GM10248 (cell line): ENCODE measurements at places on chromosomes 11 and 22.

GRCh38 chr11:118896921-118897591, 13.4 kb downstream of the CXCR5 start:
- no peak for DNase-seq

DNA sequence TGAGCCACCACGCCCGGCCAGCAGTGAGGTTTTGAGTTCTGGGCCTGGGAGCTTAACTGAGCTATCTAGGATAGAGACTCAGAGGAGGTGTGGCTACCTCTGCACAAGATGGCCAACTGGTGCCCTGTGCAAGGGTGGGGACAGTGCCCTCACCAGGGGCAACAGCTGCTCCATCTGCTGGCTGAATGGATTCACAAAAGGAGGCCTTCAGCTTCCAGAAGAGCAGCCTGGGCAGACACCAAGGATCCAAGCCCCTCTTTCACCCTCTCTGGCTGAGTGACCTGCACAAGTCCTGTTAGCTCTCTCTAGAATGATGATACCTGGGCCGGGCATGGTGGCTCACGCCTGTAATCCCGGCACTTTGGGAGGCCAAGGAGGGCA, 33.5 kb upstream of the BAIAP2L2 start:
- no peak for DNase-seq

DNA sequence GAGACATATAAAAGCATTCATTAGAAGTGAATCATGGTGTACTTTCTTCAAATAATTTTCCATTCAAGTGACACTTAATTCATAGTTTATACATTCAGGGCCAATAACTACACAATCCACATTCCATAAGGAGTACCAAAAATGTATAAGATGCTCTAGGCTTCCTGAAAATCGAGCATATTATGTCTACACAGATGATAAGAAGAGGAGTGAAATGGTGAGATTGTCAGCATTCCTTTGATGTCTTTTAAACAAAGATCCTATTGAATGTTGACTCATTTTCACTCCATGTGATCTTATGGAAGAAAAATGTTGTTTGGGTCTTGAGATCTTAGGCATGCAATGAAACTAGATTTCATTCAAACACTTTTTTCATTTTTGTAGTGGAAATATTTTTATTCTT, 843.2 kb downstream of the KCNA4 start:
- DNase-seq, result no peak

DNA sequence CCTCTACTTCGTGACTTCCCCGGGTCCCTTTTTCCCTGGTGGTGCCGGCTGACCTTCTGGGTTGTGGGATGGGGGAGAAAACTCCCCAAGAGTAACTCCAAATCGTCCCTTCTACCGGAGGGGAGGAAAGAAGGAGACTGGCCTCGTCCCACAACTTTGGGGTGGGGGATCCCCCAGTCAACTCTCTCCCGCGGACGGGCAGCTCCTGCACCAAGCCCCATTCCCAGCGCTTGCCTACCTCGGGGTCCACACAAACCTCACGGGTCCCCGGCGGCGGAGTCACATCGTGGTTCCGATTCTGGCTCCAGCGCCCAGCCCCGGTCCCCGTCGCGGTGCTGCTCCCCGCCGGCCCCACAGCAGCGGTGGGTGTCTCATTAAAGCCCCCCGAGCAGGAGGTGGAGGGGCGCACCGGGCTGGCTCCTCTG, 317 bp downstream of the BDNF start:
- peak; percentile 22 for DNase-seq

DNA sequence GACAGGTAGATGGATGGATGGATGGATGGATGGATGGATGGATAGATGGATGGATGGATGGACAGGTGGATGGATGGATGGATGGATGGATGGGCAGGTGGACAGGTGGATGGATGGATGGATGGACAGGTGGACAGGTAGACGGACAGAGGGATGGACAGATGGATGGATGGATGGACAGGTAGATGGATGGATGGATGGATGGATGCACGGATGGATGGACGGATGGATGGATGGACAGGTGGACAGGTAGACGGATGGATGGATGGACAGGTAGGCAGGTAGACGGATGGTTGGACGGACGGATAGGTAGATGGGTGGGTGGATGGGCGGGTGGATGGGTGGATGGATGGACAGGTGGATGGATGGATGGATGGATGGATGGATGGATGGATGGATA, 24.3 kb downstream of the PDGFB start:
- DNase-seq, result no peak

- no peak for DNase-seq
These were observed 2.8 kb downstream of the ZFTA start for GRCh38 chr11:63765688-63766241.

DNA sequence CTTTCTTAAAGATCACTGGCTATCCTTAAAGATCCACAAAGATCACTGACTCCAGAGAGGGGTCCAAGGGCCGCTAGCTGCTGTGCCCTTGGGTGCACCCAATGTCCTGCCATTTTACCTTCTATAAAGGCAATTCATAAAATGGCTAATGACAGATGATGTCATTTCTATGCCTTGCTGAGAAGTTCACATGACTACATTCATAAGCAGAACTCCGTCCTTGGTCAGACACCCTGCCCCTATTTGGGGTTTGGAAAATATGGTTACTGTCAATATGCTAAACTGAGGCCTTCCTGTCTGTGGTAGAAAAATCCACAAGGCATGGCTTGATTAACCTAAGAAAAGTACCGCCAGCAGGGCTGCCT, 60.9 kb upstream of the BMAL1 start:
- no peak for DNase-seq

DNA sequence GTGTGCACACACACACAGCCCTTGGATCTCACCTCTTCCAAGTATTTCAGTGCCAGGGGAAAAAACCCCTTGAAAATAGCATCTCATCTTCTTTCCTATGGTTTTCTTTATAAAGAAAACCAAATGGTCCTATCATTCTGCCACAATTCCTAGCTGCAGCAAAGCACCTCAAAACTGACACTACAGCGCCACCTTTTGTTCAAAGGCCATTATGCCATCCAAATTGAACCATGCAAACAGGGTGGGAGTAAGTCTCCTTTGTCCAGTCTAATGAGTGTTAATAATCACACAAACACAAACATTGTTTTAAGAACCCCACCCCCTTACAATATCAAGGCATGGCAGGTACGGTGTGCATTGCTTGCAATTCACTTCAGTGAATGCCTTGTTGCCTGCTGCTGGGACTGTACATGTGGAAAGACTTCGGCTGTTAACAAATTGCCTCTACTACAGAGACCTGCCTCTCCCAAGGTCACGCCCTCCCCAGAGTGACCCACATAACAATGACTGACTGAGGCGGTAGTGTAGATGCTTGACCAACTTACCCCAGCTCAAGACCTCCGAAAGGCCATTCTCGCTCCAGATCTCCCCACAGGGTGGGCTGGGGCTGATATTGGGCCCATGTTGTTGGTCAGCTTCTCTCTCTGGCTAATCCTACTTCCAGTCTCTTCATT, 31.7 kb downstream of the FAM181B start:
- DNase-seq, result peak; percentile 29

- no peak for DNase-seq
These were observed 35.5 kb upstream of the TTC12 start for GRCh38 chr11:113278925-113279324.

DNA sequence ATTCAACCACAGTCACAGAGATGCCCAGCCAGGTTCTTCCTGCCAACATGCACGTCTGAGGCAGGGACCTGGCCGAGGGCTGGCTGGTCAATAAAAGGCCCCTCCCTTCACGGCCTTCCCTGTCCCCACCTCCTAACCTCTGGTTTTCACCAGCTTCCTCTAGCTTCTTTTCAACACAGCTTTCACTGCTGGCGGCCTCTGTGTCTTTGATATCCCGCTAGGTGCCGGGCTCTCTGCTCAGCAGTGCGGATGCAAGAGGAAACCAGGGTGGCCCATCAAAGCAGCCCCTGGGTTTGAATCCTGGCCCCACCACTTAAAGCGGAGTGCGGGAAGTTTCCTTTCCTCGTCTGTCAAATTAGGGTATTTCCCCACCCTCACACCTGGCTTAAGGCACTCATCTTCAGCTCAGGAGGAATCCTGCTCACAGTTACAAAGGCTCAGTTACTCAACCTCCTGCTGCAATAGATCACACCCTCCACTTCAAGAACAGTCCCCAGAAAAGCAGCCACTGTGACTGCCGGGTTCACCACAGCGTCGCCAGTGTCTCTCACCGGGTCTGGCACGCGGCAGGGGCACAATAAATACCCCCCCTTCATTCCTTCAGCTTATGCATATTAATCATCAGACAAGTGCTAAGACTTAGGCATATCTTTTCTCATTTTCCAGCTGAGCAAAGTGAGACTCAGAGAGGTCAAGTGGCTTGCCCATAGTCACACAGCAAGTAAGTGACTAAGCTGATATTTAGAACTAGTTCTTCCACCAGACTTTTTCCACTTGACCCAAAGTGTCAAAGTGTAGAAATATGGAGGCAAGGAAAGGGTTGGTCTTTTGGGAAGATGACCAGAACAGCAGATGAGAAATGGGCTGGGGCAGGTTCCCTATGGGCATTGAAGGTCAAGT, 45.7 kb downstream of the TXN2 start:
- peak; percentile 71 for DNase-seq

DNA sequence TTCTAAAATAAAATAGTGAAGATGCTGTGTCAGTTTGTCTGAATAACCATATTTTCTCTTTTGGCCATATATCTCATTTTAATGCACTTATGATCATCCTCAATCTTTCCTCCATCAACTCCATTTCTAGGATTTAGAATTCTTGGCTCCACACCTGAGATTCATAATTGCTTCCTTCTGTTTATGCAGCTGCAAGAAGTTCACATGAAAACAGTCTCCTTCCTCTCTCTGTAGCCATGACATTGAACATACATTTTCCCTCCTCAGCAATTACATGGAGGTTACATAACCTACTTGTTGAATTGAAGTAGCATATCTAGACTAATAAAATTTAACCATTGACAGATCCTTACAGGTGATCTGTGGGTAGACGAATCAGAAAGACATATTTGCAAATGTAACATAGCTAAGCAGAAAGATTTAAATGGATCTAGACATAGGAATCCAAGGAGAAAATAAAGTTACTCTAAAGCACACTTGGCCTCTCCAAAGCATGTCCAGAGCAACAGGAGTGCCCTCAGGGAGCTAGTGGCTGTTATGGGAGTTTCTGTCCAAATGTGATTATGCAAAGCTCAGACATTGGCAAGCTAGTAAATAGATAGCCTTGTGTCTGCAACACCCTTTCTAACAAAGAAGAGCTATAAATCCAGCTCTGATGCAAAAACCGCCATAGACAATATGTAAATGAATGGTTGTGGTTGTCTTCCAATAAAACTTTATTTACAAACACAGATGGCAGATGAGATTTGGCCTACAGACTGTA, 119.9 kb upstream of the MPPED2 start:
- DNase-seq, result no peak

DNA sequence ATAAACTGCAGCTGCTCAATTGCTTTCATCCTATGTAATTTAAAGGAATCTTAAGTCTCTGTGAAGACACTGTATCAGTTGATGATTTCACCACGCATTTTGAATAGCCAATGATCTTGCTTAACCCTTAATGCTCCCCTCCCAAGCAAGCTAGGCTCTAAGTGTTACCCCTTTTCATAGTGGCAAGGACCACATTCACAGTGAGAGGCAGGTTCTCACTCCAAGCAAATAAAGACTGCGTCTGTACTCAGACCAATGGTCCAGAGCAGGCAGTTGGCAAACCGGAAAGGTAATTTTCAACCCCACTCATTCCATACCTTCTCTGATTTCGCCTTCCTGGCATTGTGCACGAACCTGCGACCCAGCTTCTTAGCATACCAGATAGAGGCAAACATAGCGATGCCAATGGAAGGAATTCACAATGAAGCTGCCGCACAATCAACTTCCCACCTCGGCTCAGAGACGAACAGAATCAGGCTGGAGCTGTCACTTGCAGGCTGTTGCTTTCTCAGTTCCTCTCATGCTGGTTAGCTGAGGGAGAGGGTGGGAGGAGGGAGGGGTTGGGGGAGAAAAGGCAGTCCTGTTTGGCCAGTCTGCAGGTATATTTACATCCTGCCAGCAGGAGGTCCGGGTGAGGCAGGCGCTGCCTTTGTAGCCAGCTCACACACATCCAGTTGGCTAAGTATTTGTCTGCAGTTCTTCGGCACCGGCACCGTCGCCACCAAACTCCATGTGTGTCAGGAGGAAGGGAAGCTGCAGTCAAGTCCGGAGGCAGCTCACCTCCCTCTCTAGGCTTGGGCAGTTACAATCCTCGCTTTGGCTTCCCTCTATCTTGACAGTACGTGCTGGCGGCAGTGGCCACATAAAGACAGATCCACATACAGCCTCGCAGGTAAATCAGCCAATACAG, 1151.2 kb upstream of the CCDC90B start:
- DNase-seq, result peak; percentile 27

- no peak for DNase-seq
These were observed 91.1 kb upstream of the CLPB start for GRCh38 chr11:72525466-72525865.

DNA sequence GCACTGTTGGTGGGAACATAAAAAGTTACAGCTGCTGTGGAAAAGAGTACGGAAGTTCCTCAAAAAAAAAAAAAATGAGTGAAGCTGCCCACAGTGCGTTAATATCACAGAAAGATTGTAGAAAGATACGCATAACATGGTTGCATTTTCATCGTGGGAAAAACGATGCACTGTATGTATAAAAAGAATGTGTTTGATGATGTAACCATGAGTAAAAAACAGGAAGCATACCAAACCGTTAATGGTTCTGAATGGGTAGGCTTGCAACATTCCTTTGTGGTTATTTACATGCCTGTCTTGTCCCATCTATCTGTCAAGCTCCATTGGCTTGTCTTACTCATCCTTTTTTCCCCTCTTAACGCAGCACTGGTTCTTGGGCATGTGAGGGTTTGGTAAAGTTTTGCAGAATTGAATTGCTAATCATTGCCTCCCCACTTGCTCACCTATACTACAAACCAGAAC, 33.8 kb upstream of the DKK3 start:
- no peak for DNase-seq

GRCh38 chr11:93330446-93330984, at the start of gene DEUP1:
Gene DEUP1 (plus strand): TSS chr11:93330742. CDS start chr11:93332260, 1,518 bp downstream.
- DNase-seq, result no peak

GRCh38 chr22:44719586-44720368, 17.8 kb downstream of the PRR5 start:
- no peak for DNase-seq

DNA sequence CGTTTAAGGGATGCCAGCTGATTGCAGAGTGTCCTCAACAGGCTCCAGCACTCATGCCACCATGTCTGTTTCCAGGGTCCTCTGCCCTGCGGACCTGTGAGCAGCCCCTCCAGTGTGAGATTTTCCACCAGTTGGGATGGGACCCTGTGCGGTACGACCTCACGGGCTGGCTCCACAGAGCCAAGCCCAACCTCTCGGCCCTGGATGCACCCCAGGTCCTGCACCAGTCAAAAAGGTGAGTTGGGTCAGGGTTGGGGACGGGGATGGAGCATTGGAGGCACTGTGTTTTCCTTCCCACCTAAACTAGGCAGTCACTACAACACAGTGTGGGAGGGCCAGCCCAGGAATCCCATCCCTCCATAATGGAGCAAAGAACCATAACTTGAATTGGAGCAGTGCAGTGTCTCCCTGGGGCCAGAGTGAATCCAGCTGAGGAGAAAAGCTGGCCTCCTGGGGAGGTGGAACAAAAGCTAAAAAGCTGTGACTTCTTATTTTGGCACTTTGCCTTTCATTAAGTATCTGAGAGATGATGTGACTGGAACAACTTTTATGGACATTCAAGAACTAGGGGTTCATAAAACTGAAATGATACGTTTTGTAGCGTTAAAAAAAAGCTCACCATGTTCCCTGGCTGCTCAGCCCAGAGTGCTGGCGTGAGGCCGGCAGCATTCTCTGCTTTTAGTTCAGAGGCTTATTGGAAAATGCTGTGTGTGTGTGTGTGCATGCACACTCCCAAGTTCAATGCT, 101.8 kb downstream of the MYO18B start:
- DNase-seq, result no peak
